ENCODE measurements at places on chromosomes 7 and 10.

DNA sequence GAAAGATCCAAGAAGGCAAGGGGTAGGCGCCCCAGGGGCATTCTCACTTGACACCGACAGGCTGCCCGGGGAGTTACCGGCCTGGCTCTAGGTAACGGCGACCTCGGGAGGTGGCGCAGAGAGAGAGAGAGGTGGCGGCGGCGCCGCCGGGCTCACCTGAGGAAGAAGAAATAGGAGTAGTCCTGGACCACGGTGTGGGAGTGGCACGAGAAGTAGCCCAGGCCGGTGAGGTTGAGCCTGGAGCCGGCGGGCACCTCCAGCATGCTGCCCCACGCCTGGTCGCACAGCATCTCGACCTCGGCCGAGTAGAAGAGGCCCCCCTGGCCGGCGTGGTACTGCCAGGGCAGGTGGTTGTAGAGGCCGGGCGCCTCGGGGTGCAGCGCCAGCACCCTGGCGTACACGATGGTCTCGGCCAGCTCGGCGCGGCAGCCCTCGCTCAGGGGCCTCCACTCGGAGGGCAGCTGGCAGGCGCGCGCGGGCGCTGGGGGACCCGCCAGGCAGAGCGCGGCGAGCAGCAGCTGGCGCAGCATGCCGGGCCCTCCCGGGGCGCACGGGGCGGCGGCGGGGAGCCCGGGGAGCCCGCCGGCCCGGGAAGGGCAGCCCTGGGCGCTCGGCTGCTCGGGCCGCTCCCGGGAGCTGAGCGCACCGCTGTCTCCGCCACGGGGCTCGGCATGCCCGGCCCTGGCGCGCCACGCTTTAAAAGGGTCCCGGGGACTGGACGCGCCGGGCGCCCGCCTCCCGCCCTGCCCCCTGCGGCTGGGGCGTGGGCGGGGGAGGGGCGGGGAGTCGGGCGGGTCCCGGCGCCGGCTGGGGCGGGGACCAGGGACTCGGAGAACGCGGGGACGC, at the start of gene CCDC3:
TSS of gene CCDC3 (minus strand) at position 673 of the 846 bp plus-strand sequence. CDS start at position 530, 143 bp downstream.
- no peak for DNase-seq

GRCh38 chr7:39360766-39361165, 205.4 kb upstream of the YAE1 start:
- no peak for DNase-seq

GRCh38 chr7:138460176-138460648, at the start of gene TRIM24:
Gene TRIM24 (plus strand): TSS chr7:138460259. CDS start chr7:138460549, 290 bp downstream.
- DNase-seq, result peak; percentile 97

- no peak for DNase-seq
Measured at GRCh38 chr10:116486770-116487448, 58.8 kb upstream of the PNLIP start.

DNA sequence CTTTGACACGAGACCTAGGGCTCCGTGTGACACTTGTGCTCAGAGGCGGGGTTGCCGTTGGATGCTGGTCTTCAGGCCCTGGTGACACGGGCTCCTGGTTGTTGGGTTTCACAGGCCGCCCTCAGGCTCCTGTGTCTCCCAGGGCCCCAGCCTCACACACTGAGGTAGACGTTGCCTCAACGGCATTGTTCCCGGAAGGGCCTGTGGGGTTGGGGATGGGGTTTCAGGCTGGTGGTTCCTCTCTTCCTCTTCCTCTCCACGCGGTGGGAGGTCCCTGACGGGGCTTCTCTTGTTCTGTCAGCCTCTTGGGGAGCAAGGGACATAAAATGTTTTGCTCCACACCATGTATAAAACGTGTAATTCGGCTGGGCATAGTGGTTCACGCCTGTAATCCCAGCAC, 125.1 kb downstream of the TRRAP start:
- DNase-seq, result peak; percentile 13

DNA sequence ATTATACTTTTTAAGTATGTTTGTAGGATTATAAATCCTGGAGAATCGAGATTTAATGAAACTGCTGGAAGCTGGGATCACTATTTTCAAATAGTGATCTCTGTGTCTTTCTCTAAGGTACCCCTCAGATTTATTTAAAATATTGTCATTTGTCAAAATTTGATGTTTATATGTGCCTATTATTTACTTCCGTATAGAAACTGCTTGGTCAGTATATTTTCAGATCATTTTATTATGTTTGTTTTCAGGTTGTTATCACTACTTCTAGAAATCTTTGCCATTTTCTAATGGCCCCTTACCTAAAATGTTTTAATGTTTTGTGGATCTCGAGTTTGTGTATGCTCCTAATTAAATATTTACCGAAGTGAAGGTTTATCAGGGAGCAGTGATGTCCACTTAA, 183.7 kb downstream of the SND1 start:
- no peak for DNase-seq

GRCh38 chr10:33306701-33307519, 27.6 kb downstream of the NRP1 start:
- DNase-seq, result no peak

- DNase-seq, result no peak
Measured at GRCh38 chr7:7347045-7347444, 164.7 kb downstream of the C1GALT1 start.

DNA sequence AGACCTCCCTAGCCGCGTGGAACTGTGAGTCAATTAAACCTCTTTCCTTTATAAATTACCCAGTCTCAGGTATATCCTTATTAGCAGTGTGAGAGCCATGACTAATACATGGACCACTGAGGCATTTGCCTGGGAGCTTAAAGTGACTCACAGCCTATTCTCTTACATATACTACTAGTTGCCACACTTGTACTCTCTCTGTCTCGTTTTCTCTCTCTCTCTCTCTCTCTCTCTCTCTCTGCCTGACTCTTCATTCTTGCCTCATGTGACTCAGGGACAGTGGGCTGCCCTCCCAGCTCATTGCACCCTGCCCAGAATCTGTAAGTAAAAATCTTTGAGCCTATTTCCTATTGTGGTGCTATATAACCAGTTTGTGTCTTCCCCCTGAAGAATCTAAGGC, 238.5 kb upstream of the MAGI2 start:
- no peak for DNase-seq

DNA sequence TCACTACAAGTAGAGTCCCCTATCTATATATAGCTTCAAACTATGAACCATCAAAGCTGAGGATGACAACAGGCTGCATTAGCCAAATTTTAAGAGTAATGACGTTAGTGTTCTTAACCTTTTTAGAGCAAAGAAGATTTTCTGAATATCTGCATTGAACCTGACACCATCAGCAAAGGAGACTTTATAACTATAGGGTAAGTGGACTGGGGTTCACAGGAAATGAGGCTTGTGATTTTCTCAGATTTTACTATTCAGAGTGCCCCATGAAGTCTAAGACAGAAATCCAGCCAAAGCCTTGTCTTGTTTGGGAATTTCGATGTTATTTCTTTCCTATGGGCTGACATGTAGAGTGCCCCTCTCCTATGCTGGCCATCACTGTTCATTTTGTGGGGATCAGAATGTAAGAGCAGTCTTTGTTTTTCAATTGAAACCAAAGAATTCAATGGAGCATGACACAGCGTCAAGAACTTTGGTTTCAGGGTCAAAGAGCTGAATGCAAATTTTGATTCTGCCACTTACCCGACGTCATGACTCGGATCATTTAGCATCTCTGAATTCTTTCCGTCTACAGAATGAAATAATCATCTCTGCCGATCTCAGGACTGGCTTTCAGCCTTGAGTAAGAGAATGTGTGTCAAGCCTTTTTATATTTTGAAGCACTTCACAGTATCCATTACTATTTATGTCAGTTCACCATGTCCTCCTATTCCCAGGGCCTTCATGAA, 52.7 kb downstream of the DENND11 start:
- DNase-seq, result no peak

- no peak for DNase-seq
Measured at GRCh38 chr7:24059775-24060174, 224.2 kb upstream of the NPY start.

GRCh38 chr7:142798451-142799436, 28.0 kb downstream of the PRSS2 start:
- DNase-seq, result peak; percentile 3

GRCh38 chr10:125720002-125720382, 483 bp downstream of the EDRF1 start:
- no peak for DNase-seq

DNA sequence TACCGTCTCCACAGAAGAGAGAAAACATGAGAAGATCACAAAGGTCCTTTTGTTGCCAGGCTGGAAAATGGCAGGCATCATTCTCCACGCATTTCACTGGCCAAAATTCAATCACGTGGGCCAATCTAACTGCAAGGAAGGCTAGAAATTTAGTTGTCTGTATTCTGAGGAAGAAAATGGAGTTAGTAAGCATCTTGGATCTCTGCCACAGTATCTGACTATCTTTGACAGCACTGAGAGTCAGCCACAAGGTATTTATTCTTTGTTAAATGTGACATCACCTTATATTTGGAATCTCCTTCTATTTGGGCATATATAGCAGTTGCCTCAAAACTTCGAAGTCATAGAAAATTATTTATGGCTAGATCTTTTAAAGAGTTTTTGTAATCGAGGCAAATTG, 213.9 kb downstream of the NSUN6 start:
- no peak for DNase-seq

- DNase-seq, result no peak
Measured at GRCh38 chr7:102317231-102318059, 30.8 kb downstream of the SH2B2 start.

- no peak for DNase-seq
Measured at GRCh38 chr10:49610114-49610457, at the start of gene SLC18A3. Gene SLC18A3 (plus strand): TSS chr10:49610310. CDS start chr10:49610741, 431 bp downstream.

DNA sequence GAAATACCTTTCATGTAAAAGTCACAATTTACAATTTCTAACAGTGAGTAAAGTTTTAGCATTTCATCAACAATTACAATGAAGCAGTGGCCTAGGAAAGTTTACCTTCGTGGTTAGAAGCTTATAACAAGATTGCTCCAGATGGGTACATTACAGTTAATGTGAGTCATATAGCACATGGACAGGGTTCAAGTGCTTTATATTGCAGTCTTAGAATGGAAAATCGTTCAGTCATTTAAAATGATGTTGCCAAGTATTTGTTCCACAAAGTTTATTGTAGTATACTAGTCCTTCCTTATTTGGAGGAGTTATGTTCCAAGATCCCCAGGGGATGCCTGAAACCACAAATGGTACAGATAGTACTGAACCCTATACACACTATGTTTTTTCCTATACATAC, 174.6 kb upstream of the TARP start:
- DNase-seq, result no peak

DNA sequence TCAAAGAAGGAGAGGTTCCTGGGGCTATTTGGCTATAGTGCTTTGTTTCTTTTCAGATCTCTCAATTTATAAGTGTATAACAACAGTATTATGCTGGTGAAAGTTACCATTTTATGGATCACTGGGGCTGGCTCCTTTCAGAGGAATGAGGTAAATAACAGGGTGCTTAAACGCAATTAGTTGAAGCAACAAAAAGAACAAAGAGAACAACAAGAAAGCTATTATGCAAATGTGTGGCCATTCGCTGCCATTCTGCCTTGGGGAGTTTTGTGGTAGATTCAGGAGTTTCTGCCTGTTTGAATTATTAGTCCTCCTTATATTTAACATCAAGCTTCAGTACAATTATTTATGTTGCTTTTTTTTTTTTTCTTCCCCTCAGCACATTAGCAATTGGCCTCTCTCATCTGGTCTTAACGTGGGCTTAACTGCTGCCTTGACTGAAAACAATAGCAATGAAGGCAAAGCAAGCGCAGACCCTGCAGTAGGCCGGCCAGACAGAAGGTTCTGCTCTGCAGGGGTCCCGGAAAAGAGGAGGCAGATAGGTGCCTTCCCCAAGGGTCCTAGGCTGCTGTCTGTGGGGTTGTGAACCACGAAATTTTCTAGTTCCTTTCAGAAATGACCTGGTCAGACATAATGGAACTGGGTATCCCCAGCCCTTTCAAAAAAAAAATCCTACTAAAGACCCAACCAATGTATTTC, 339.9 kb upstream of the PODXL start:
- DNase-seq, result no peak

DNA sequence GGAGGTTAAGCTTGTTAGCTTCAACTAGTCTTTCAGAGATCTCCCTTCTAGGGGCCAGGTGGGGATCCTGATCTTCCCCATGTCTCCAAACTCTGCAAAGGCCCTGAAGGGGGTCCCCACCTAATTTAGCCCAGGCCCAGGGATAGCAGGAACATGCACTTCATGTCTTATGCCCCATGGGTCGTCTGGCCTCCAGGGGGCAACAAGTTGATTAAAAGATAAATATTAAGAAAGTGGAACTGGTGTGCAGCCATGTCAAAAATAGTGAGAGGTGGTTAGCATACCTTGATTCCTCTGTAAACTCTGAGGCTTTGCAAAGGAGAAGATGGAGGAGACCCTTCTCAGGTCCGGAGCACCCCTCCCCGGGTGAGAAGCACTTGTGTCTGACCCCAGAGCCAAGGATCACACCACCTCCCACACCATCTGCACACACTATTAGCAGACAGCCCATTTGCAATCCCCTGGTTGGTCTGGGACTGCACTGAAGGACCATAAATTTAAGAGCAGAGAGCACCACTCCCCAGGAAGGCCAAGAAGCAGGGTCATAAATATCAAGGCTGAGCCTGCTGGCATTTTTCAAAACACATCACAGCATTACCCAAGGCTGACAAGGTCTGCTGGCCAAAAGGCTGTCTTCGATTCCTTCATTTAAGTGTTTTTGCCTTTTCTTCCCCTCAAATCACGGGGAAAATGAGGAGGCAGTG, 44.2 kb upstream of the LRRC18 start:
- DNase-seq, result no peak

DNA sequence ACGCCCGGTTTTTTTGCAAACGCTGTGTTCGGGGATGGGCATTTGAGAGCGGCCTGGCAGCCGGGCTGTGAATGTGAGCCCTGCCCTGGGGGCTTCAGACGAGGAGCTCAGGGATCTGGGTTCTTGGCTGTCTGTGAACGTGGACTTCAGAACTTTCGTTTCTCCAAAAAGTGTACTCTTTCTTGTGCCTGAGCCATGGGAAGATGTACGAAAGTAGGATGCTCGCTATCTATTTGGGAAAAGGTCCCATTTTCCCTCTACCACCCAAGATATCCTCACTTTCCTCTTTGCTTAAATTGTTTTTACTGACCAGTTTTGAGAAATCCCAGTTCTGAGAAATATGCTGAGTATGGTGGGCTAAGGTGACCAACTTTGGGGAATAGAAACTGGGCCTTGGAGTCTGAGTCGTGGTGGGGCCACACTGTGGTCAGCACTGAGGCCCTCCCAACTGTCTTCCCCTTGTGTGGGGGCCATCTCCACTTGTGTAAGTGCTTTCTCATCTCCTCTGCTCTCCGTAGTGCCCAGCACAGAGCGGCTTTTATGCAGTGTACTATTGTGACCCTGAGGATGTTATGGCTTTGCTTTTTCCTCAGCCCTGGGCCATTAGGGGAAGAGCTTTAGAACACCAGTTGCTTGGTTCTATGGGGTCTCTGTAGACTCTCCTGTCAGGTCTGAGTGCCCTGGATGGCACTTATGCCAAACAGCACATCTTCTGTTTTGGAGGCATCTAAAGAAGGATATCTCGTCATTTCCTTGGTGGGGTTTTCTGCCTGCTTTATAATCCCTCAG, 918 bp downstream of the DBNL start:
- DNase-seq, result no peak

GRCh38 chr10:81008726-81009125, 471.0 kb downstream of the SH2D4B start:
- DNase-seq, result no peak

GRCh38 chr7:138328215-138328614, 131.8 kb upstream of the TRIM24 start:
- DNase-seq, result no peak
